D721Med (cell line): ENCODE measurements at places on chromosomes 12 and 14.

- DNase-seq, result no peak
Measured at GRCh38 chr12:70241845-70242244, 1.4 kb upstream of the CNOT2 start.

DNA sequence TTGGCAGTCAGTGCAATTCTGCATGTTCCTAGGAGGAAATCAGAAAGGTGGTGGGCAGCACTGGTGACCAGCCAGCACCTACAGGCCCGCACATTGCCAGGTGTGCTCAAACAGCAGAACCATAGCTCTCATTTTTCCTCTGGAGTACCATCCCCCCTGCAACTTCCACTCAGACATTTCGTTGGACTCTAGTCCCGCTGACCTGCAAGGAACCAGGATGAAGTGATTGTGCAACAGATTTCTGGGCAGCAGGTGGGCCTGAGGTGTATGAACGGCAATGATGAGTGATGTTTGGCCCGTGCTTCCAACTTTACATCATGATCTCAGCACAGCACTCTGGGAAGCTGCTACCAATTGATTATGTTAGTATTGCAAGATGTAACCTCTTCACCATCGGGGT, 129.9 kb downstream of the NTF3 start:
- DNase-seq, result no peak

- DNase-seq, result no peak
Measured at GRCh38 chr12:68011882-68012207, 22.6 kb downstream of the IFNG-AS1 start.

DNA sequence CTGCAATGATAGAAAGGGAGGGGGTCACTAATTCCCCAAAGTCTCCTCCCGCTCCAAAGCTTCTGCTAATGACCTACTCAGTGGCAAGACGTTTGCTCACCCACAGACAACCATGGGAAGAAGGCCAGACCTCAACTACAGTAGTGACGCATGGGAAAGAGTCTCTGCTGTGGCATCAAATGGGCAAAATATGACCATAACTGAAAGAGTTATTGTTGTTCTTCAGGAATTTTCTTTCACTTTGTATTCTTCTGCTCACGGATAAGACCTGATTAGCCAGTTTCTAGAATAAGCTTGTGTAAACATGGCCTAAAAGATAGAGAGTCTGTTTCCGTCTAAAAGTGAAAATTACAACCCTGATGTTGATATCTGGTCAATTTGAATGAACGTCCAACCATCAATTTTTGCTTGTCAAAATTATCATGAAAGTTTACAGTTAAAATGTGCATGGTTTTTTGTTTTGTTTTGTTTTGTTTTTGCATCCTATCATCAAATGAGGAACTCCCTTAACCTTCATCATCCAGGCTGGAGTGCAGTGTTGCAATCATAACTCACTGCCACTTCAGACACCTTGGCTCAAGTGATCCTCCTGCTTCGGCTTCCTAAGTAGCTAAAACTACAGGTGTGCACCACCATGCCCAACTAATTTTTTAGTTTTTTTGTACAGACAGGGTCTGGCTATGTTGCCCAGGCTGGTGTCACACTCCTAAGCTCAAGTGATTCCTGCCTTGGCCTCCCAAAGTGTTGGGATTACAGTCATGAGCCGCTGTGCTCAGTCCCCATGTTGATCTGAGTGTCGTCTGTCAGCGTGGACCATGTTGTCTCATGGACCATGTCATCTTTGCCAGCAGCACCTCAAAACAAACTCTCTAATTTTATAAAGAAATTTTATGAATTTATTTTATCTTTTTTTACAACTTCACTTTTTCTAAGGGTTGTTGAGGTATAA, 7.0 kb downstream of the KRT6B start:
- no peak for DNase-seq

- DNase-seq, result no peak
Measured at GRCh38 chr14:54529811-54530210, 20.1 kb downstream of the CGRRF1 start.

GRCh38 chr12:26633591-26634210, 199.3 kb downstream of the ITPR2 start:
- no peak for DNase-seq

DNA sequence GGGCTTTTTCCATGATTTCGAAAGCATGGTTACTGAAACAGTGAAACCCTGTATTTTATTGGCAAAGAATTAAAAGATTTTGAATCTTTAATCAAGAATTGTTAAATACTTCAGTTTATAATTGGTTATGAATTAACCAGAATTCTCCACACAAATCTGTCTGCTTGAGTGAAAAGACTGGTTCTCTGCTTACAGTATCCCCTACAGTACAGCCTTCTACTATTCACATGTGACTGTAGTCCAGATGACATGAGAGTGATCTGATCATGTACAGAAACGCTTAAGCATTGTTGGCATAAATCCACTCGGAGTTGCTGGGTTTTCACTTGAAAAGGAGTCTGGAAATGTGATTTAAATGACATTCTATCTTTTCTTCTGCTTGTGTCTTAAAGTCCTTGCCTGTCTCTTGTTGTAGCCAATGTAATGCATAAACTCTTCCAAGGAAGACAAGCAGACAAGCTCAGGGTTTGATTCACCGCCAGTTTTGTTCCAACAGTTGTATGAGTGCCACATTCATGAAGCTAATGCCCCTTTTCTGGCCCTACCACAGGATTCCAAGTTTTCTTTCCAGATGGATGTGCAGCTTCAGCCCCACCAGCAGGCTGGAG, 222.0 kb upstream of the LRIG3 start:
- no peak for DNase-seq

GRCh38 chr12:28882444-28882843, 266.6 kb upstream of the FAR2 start:
- DNase-seq, result no peak

- DNase-seq, result no peak
Measured at GRCh38 chr14:64196056-64196455, 98.1 kb downstream of the ESR2 start.

GRCh38 chr12:76183459-76184186, 99.1 kb upstream of the NAP1L1 start:
- DNase-seq, result no peak

DNA sequence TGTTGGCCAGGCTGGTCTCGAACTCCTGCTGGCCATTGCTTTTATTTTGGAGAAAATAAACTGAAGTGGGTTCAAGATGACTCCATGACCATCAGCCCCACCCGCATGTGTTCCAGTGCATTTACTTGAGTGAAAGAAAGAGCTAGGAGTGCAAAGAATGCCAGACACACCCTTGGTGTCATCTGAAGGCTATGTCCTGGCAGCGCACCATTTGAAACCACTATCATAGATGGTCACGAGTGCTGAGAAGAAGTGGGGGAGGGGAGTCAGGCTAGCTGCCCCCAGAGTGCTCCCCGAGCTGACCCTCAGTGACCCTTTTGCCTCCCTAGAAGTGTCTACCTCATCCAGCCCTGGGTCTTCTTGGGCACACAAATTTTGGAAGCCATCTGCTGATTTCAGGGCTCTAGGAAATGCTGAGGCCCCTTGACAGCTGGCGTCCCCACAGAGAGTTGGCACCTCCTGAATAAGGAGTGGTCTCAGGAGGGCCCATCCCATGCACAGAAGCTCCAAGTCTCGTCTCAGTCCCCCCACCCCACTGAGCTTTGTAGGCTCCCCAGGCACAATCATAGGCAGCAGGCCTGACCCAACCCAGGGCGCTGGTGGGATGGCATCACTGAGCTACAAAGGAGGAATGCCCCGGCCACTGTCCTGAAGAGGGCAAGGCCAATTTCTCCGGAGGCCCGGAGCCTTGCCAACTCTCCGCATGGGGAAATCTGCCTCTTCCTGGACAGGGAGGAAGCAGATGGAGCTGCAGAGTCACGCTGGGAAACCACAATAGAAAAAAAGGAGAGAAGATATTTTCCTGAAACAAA, 28.0 kb downstream of the PXN start:
- no peak for DNase-seq

GRCh38 chr12:113418213-113418879, 3.8 kb upstream of the SDSL start:
- no peak for DNase-seq

DNA sequence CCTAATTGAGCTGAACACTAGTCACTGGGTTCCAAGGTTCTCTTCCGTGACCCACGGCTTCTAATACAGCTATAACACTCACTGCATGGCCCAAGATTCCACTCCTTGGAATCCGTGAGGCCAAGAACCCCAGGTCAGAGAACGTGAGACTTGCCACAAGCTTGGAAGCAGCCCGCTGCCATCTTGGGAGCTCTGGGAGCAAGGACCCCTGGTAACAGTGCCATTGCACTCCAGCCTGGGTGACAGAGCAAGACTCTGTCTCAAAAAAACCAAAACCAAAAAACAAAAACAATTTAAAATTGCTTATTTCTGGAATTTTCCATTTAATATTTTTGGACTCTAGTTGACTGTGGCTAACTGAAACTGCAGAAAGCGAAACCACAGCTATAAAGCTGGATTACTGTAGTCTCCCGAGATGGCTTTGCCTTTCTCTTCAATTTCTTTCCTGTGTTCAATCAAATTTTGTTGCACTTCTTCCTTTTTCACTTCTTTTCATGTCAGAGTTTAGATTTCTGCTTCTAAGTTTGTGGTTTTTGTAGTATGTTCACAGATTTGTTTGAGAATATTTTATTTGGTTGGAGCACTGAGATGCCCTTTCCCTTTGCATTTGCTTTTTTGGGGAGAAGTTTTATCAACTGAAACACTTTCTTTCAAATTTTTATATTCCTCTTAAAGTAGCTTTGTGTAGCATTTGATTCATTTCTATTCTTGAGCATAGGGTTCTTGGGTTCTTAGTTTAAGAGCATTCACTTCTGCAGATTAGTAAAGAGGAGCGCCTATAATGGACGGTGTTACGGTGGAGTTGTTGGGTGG, 44.6 kb downstream of the DDHD1 start:
- no peak for DNase-seq

DNA sequence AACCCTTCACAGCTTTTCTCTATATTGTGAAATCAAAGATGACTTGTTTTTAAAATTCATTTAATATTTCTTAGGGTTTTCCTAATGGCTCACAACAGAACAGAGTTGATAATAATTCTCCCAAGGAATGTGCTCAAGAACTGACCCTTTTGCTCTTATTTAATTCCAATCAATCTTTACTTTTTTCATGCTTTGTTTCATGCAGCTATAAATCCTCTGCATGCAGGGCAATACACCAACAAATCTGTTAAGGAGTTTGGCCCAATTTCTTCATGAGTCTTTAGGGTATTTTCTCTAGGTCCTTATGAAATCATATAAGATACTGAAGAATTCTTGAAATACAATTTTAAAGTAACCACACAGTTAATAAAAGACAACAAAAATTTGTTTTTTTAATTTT, 264.2 kb downstream of the SLC6A15 start:
- no peak for DNase-seq

GRCh38 chr12:116420227-116420880, 138.8 kb upstream of the MAP1LC3B2 start:
- DNase-seq, result no peak

DNA sequence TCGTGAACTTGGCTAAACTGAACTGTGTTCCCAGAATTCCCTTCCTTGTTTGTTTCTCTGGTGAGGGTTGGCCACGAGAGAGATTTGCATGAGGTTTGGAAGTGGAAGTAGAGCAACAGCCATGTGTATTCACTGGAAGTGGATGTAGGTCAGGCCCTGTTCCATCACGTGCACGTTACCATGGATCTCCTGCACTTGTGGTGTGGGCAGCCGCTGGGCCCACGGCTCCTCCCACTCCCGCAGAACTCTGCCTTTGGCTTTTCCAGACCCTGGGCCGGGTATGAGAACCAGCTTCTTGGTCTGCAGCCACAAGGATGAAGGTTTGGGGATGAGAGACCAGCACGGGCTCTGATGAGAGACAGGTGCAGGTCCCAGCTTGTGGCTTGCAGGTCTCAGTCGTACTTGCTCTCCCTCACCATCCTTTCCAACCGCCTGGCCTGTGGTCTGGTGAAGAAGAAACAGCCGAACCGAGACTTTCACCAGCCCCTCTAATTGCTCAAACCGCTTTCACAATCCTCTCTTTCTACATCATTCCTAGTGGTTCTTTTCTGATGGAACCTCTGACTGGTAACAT, 94.9 kb downstream of the DUSP16 start:
- no peak for DNase-seq

DNA sequence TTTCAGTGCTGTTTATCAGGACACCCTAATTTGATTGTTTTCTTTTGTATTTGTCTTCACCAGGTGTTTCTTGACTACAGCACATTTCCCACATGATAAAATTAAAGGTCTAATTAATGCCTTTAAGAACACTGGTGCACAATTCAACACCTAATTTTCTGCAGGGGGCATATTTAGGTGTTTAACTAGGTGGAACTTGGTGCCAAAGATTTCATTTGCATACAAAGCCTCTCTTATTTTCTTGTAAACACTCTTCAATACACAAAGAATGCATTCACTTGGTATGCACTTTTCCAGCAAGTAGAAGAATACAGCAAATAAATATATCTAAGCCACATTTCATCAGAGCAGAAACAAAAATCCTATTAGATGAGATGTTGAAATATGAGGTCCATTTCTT, 646.2 kb upstream of the FOXG1 start:
- DNase-seq, result no peak

DNA sequence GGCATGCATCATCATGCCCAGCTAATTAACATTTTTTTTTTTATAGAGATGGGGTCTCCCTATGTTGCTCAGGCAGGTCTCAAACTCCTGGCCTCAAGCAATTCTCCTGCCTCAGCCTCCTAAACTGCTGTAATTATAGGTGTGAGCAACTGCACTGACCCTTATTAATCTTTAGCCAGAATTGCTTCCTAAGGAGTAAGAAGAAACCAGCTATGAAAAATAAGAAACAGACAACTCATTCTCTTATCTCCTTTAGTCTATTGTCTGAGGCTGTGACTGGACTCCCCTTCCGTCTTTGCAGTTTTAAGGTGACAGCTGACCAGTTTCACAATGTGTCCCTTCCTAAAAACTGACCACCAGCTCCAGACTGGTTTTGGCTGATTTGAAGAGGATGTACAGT, 52.4 kb downstream of the EMP1 start:
- DNase-seq, result no peak

- DNase-seq, result no peak
Measured at GRCh38 chr14:91373591-91374254, 43.9 kb downstream of the CCDC88C start.

- DNase-seq, result no peak
Measured at GRCh38 chr14:51792809-51793208, 67.6 kb upstream of the GNG2 start.

- DNase-seq, result no peak
Measured at GRCh38 chr12:61414470-61414869, 845.7 kb upstream of the USP15 start.

DNA sequence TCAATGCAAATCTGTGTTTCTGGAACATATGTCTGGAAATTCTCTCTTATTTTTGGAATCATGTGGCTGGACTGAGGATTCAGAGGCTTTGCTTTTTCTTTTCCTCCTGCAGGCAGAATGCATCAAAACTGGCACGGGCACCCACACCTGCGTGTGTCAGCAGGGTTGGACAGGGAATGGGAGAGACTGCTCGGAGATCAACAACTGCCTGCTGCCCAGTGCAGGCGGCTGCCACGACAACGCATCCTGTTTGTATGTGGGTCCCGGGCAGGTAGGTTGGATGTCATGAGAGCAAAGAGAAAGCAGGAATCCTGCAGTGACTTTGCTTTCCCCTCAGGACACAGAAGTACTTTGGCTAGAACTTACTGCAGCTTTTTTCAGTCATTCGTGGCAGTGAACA, 90.3 kb downstream of the STAB2 start:
- no peak for DNase-seq
